ENCODE measurements at places on chromosomes 12 and 14. TPM values are rescaled to one million over a fixed set of nuclear protein-coding genes. Genes with fewer than 3 reads are reported as not detected.
A peak's percentile ranks its signal among the peaks of the same experiment; 100 is the strongest.

DNA sequence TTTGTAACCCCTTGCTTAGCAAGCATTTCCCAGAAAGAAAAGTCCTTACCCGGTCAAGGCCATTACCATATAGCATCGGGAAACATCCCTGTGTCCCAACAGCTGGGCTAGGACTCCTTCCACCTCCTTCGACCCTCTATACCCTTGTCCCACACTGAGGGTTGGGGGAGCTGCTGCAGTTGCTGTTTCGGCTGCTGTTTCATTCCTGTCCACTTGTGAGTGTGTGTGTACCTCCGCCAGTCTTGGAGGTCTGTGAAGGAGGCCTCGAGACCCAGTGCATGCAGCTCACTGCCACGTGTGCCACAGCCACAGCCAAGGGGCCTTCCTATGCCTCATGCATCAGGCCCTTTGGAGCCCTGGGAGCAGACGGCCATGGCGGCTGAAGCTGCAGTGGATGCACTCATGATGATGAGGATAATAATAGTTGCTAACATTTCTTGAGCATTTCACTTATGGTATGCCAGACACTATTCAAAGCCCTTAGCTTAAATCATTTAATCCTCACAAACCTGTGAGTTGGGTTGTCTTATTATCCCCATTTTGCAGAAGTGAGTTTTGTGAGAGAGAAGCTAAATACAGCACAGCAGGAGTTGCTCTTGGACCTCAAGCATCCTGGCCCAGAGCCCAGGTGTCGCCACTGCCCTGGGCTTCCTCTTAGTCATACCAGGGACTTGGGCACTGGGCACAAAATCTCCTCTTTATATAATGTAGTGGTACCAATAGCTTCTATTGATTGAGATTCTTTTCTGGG, 156.5 kb downstream of the PRKCH start:
- no peak for DNase-seq
- peak overlapping the region; percentile 69 for H3K27ac ChIP-seq
- no peaks in the 10 kb centered on the region for H3K27me3 ChIP-seq
- H3K4me3 ChIP-seq: no peak overlapping the region

GRCh38 chr14:67940486-67941455, 121.2 kb downstream of the RAD51B start:
- no peak for DNase-seq
- H3K4me3 ChIP-seq: no peak overlapping the region
- peak overlapping the region; percentile 76 for H3K27ac ChIP-seq
- H3K36me3 ChIP-seq: no peaks in the 10 kb centered on the region
- no peaks in the 10 kb centered on the region for H3K27me3 ChIP-seq
- H3K4me1 ChIP-seq: peaks cover 51% of the 10 kb centered on the region

DNA sequence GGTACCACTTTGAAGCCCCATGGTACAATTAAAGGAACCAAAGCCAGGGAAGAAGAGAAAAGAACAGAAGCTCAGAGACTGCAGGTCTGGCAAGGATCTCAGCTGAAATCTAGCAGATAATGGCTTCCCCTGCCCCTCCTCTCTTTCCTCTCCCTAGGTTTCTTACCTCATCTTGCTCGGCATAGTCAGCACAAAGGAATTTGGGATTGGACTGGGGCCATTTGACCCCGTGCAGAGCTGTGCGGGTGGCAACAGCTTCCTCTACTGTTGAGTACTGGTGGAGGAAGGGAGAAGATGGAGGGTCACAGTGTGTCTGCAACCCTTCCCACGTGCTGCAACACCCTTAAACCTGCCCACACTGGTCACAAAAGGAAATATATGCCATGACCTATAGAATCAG, 4.7 kb upstream of the CDH24 start:
- no peak for DNase-seq
- H3K4me3 ChIP-seq: no peak overlapping the region
- H3K27ac ChIP-seq: peak overlapping the region; percentile 70
- no peaks in the 10 kb centered on the region for H3K27me3 ChIP-seq
- peaks cover 29% of the 10 kb centered on the region for H3K4me1 ChIP-seq

GRCh38 chr14:96214793-96215192, 10.2 kb downstream of the BDKRB2 start:
- no peak for DNase-seq
- H3K36me3 ChIP-seq: no peaks in the 10 kb centered on the region
- H3K27me3 ChIP-seq: no peaks in the 10 kb centered on the region
- peaks cover 9% of the 10 kb centered on the region for H3K4me1 ChIP-seq

Gene ARHGEF25
- total RNA-seq: 102 TPM

DNA sequence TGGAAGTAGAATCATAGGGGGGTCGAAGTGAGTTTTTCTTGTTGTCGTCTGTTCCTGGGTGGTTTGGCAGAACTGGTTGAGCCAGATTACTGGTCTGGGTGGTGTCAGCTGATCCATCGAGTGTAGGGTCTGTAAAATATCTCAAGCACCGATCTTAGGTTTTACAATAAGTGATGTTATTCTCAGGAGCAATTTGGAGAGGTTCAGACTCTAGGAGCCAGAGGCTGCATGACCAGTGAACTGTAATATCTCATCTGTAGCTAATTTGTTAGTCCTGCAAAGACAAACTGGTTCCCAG, 9.7 kb upstream of the SERPINA1 start:
- H3K4me1 ChIP-seq: no peaks in the 10 kb centered on the region
- H3K36me3 ChIP-seq: no peaks in the 10 kb centered on the region
- H3K27me3 ChIP-seq: no peaks in the 10 kb centered on the region
- no peak overlapping the region for H3K4me3 ChIP-seq
- H3K27ac ChIP-seq: no peak overlapping the region
- DNase-seq: no peak

Gene DIABLO
- 30.8 TPM for total RNA-seq

GRCh38 chr12:14802721-14803010, 612 bp downstream of the WBP11 start:
- peak overlapping the region; percentile 91 for H3K27ac ChIP-seq
- H3K4me3 ChIP-seq: peak overlapping the region; percentile 96
- H3K27me3 ChIP-seq: no peaks in the 10 kb centered on the region
- H3K36me3 ChIP-seq: peaks cover 1% of the 10 kb centered on the region
- H3K4me1 ChIP-seq: peaks cover 20% of the 10 kb centered on the region
- no peak for DNase-seq

Gene MUCL1
- not detected for total RNA-seq

Gene FAM186B
- under 0.01 TPM for total RNA-seq

Gene FBXO34
- total RNA-seq: 21.2 TPM

- H3K4me3 ChIP-seq: no peak overlapping the region
- no peaks in the 10 kb centered on the region for H3K27me3 ChIP-seq
- peak overlapping the region; percentile 68 for H3K27ac ChIP-seq
- H3K36me3 ChIP-seq: peaks cover 79% of the 10 kb centered on the region
- DNase-seq: no peak
Observed at GRCh38 chr14:88590173-88590572, 27.3 kb downstream of the ZC3H14 start.

GRCh38 chr12:98514982-98515286, 456 bp upstream of the TMPO start:
- H3K27me3 ChIP-seq: no peaks in the 10 kb centered on the region
- DNase-seq: no peak
- H3K4me1 ChIP-seq: peaks cover 38% of the 10 kb centered on the region
- peak overlapping the region; percentile 79 for H3K4me3 ChIP-seq

Data from esophagus muscularis mucosa (tissue), 4 donors.